Right lung (tissue), 10 donors: ENCODE measurements at places on chromosomes 7 and 10. TPM values are rescaled to one million over a fixed set of nuclear protein-coding genes. Genes with fewer than 3 reads are reported as not detected.

The PTF1A gene
- not detected for polyA plus RNA-seq

The HECTD2 gene
- polyA plus RNA-seq, result 62.9 TPM

The ZC3HAV1L gene
- polyA plus RNA-seq, result 19.1 TPM

The SPDYE5 gene
- polyA plus RNA-seq, result 6.2 TPM

The SNCG gene
- 5.6 TPM for polyA plus RNA-seq

The ASAH2 gene
- 3.0 TPM for polyA plus RNA-seq

The IFIT5 gene
- 14.9 TPM for polyA plus RNA-seq

DNA sequence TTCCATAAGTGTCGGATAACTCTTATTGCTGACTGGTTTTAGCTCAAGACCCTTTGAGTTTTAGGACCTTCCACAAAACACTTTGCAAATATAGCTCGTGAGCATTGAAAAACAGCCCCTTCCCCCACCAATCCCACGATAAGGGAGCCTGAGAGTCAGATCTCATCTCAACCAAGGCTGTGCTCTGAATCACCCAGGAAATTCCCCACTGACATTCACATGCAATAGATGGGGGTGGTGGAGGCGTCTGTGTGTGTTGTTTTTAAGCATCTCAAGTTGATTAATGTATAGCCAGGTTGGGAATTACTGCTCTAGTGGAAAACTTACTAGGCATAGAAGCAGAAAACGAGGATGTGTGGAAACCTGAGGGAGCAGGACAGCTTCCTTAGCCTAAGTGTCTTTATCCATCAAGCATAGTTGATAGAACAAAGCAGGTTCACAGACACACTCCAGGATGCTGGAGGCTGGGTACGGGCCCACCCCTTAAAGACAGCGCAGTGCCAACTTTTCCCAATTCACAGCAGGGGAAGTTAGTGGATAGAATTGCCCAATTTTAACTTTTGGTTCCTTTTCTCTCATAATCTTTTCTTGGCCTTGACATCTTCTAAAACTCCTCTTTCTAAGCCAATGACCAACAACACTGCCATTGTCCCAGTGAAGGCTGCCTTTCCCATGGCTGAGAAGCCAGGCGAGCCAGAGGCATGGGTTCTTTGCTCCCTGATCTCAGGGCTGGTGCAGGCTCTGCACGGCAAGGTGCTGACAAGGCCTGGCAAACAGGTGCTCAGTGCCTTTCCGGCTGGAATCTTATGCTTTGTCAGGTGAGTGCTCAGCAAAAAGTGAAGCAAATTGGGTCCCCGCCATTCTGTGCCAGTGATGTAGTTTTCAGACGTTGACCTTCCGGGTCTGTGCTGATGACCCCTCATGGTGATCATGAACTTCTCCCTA is 98.5 kb upstream of the INSIG1 start:
- DNase-seq, result no peak

DNA sequence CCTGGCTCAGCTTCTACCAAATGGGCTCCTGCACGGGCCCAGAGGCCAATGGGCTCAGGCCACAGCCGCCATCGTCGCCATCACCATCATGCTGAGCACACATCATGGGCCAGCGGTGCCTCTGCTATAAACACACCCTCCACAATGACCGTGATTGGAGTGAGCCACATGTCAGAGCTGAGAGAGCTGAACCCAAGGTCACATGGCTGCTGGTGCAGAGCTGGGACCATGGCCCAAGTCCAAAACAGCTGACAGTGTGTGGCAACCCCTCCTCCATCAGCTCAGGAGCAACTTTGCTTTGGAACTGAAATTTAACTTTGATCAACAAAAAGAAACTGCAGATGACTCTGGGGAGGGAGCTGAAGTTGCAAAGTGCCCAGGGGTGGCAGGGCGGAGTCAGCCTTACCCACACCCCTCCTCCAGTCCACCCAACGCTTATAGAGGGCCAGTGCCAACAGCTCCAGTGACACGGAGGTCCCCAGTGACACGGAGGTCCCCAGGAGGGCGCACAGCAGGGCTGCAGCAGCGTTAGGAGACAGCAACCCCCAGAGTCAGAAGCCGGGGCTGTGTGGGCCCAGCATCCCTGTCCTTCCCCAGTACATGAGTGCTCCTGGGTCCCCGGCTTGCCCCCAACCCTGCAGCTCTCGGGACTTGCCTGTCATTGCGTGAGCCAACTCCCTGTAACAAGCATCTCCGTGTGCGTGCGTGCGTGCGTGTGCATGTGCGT is 249.6 kb downstream of the ELFN1 start:
- DNase-seq, result no peak

DNA sequence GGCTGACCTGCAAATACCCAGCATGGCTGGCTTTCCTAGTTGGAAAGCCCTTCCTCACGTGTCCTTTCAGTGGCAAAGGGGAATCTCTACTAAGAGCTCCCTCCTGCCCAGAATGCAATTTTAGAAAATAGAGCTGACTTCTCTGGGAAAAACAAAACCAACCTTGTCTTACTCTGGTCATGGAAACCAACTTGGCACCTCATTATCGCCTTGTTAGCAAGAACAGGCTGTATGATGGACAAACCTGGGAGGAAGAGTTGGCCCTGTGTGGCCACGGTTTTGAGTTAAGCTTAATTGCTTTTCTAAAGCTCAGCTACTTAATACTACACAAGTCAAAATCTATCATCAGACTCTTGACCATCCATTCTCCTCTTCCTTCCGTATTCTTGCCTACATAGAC is 94.1 kb upstream of the PDCD4 start:
- no peak for DNase-seq

GRCh38 chr7:157574120-157574825 is 237.5 kb downstream of the DNAJB6 start:
- DNase-seq, result no peak

- DNase-seq, result no peak
These were observed 24.4 kb downstream of the MRPS33 start for GRCh38 chr7:140990193-140990962.

GRCh38 chr10:91761721-91762120 is 36.5 kb upstream of the TNKS2 start:
- no peak for DNase-seq

GRCh38 chr7:44431091-44431608 is 59.3 kb downstream of the NUDCD3 start:
- DNase-seq, result no peak

GRCh38 chr7:82162289-82162688 is 281.3 kb downstream of the CACNA2D1 start:
- DNase-seq, result no peak

DNA sequence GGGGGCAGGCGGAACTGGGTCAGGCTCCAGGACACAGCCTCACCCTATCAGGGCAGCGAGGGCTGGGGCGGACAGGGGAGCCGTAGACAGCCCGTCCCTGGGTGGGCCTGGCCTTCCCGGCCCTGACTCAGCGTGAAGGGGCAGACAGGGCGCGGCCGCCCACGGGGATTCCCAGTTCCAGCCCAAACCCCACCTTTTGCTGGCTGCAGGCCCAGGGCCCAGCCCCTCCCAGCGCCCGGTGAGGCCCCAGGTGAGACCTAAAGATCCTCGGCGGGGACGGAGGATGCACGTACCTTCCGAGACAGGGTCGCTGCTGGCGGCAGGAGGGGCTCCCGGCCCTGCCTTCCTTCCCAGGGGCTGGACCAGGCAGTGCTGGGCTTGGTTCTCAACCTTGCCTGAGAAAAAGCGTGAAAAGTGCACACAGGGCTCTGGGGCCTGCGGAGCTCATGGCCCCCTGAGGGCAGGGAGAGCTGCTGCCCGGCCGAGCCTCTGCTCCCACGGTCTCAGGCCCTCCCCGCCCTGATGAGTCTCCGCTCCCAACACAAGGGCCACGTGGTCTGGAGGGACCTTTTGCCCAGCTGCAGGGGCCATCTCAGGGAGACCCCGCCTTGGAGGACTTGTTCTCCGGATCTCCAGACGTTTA is 43.9 kb upstream of the DNAJB6 start:
- DNase-seq, result no peak

DNA sequence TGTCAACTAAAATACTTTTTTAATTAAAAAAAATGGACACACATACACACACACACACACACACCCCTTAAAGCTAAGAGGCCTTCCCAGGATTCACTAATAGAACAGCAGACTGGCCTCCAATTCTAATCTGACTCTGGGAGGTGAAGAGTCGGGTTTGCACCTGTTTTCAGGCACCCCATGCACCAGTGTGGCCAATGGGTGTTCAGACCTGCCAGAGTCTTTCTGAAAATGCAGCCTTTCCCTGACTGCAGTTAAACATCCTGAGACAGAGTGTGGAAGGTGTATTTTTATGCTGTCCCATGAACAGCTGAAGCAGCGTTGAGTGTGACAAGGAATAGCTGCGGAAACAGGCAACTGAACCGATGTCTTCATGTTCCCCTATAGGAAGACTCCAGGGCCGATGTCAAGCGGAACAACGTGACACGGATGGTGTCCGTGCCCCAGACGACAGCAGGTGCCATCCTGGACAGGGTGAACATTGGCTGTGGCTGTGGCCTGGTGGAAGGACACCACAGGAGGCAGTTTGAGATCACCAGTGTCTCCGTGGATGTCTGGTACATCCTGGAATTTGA is 74.6 kb upstream of the LYZL2 start:
- no peak for DNase-seq

GRCh38 chr7:22909917-22910316 is 87.3 kb upstream of the TOMM7 start:
- no peak for DNase-seq

- DNase-seq, result no peak
These were observed 16.9 kb upstream of the GET4 start for GRCh38 chr7:859359-860030.

DNA sequence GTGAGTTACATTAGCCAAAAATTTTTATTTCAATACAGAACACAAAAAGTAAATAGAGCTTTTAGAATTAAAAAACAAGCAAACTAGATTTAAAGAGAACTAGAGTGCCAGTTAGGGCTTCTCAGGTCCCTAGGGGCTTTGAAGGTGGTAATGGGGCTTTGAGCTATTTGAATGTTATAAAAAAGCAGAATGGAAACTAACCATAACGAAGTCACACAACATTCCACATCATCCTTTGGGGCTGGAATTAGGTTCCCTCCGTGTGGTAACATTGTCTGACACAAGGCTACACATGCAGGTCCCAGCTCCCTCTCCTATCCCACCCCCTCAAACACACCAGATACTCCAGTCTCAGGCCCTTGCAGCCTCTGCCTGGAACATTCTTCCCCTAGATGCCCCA is 15.3 kb downstream of the JAZF1 start:
- DNase-seq, result no peak

- DNase-seq, result no peak
These were observed 698.7 kb upstream of the IGFBP3 start for GRCh38 chr7:46619723-46620310.

- no peak for DNase-seq
These were observed 195.0 kb upstream of the PLXNA4 start for GRCh38 chr7:132771301-132771730.

GRCh38 chr7:25901658-25902057 is 250.3 kb upstream of the NFE2L3 start:
- DNase-seq, result no peak

- no peak for DNase-seq
These were observed 12.3 kb upstream of the CTBP2 start for GRCh38 chr10:125172694-125173093.
